SIG-M5 (cell line): ENCODE measurements at places on chromosomes 12 and 14.

DNA sequence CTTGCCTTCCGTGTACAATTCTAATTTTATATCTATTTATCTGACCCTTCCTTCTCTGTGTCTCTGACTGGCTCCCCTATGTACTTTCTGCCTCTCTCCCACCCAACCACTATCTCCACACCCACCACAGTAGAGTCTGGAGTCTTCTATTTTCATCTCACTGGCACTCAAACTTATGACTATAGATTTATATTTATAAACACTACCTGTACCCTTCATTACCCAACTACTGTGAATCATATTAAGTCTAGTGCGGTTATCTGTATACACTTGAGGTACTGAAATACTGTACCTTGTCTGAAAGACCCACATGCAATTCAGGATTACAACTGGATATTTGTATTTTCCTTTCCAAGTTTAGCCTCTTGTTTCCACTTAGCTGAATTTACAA lies 36.1 kb downstream of the ATP2B1 start:
- no peak for DNase-seq

DNA sequence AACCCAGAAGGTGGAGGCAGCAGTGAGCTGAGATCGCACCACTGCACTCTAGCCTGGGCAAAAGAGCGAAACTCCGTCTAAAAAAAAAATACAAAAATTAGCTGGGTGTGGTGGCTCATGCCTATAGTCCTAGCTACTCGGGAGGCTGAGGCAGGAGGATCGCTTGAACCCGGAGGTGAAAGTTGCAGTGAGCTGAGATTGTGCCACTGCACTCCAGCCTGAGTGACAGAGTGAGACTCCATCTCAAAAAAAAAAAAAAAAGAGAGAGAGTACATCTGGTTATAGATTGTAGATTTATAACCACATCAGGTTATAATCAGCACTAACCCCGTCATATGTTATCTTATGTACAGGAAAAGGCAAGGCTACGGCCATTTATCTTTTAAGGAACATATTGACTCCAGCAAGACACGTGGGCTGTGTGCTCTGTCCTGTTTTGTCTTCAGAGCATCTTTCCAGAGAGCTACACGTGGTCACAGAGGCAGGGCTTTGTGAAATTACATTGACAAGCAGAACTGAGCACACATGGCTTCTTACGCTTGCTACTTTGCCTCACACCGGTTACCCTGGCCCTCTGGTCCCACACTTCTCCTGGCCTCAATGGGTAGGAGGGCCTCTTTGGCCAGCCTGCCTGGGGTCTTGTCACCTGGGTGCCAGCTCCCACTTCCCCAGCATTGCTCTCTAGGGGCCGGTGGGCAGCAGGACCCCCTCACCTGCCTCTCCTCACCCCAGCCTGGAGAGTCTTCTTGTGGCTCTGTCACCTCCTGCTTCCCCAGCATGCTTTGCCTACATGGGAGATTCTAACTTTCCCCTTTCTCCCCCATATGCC lies 6.8 kb upstream of the DYNC1H1 start:
- no peak for DNase-seq

GRCh38 chr14:33475623-33476022 lies 475.3 kb downstream of the EGLN3 start:
- DNase-seq = no peak

DNA sequence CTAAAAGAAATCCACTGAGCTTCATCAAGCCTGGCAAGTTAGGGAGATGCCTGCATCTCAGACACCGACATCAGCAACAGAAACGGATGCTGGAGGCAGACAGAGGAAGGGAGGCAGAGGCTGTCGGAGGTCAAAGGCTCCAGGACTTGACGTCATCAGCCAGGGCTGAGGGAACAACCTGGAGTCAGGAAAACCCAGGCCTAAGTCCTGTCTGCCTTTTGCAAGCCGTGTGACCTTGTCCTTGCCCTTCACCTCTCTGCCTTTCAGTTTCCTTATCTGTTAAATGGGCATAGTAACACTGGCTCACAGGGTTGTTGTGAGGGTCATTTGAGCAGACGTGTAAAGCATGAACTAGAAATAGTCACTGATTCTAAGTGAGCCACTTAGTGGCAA lies 194.2 kb downstream of the BCL11B start:
- DNase-seq = no peak

GRCh38 chr12:128930606-128931005 lies 77.3 kb downstream of the GLT1D1 start:
- DNase-seq = no peak

- DNase-seq = no peak
These were observed 12.3 kb upstream of the PARP11 start for GRCh38 chr12:3885277-3886094.

GRCh38 chr12:86256163-86256562 lies at the start of gene MGAT4C:
MGAT4C (minus strand) TSS chr12:86256391.
- no peak for DNase-seq

- DNase-seq = no peak
These were observed 22.4 kb downstream of the ANKRD9 start for GRCh38 chr14:102487204-102487577.

GRCh38 chr14:100147181-100147631 lies 12.2 kb downstream of the DEGS2 start:
- no peak for DNase-seq

GRCh38 chr14:95480887-95481226 lies 35.6 kb downstream of the SYNE3 start:
- DNase-seq = no peak

GRCh38 chr14:22448035-22448904 lies 140.8 kb downstream of the DAD1 start:
- no peak for DNase-seq

DNA sequence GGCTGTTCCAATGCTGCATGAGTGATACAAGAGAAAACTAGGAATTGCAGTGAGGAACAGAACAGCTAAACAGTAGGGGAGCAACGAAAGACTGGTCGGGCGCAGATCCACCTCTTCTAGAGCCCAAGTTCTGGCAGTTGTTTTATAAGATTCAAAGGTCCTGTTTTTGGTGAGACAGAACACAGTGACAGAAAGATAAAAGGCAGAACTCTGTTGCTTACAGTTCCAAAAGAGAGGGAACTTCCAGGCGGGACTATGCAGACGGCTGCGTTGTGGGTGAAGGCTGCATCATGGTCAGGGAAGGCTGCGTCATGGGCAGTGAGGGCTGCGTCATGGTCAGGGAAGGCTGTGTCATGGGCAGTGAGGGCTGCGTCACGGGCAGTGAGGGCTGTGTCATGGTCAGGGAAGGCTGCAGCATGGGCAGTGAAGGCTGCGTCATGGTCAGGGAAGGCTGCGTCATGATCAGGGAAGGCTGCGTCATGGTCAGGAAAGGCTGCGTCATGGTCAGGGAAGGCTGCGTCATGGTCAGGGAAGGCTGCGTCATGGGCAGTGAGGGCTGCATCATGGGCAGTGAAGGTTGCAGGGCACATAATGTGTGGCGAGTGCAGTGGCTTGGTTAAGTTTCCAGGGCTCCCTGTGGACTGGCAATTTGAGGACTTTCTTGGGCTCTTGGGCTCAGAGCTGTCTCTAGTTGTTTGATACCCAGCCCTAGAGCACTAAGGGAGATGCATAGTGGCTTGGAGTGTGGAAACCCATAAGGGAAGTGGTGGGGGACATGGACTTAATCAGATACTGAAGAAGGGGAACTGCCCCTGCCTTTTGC lies 619.9 kb downstream of the AACS start:
- DNase-seq = no peak

DNA sequence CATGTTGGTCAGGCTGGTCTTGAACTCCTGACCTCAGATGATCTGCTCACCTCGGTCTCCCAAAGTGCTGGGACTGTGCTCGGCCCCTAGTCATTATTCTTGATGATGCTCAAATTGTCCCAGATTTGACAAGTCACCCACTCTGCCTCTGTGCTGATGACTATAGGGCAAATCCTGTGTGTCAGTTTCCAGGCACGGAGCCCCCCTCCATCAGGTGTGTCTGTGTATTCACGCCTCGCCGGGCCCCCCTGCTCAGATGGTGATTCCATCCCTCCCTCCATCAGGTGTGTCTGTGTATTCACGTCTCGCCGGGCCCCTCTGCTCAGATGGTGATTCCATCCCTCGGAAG lies 4.3 kb upstream of the GPR132 start:
- DNase-seq = no peak

DNA sequence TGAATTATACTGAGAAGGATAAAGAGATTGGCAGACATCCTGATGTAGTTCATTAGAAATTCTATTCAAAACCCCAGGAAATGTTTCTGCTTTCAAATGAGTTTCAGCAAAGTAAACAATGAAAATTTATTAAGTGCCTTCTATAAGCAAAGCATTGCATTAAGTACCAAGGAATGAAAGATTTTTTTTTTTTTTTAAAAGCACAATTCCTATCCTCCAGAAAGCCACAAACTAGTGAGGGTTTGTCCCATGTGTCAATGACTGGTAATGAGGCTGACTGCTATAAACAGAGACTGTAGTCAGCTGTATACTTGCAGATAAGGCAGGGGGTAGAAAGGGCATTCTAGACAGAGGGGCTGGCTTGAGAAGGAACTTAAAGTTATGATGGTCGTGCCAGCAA lies 6.7 kb downstream of the ANO4 start:
- DNase-seq = no peak

DNA sequence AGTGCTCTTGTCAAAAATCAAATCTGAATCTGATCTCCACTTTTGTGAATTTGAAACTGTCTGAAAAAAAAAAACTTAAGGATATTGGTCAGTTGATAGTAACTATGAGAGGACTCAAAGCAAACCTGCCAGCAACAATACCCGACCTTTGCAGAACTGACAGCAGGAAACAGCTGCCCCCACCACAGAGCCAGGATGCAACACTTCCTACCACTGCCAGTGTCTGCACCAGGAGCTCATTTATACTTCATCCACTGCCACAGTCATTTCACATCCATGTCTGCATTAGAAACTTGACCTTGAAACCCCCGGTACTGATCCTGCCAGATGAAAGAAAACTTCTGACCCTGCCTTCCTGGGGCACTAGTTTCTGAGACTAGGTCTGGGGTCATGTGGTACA lies 27.4 kb upstream of the RXYLT1 start:
- DNase-seq = no peak

DNA sequence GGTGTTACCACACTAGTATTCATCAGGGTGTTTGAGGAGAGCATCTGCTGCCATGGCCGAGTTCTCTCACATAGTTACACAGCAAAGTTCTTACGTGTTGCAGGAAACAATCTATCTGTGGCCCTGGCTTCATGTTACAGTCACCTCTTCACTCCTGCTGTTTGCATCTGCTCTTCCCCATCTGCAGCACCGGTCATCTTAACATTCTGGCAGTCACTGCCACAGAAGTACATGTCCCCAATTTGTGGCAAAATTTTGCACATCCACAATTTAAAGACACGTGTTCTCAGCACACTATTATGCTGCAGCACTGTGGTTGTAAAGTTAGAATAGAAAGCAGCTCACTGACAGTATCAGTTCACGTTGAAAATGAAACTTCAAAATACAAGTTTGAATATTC lies 23.2 kb downstream of the MAPK1IP1L start:
- DNase-seq = no peak

DNA sequence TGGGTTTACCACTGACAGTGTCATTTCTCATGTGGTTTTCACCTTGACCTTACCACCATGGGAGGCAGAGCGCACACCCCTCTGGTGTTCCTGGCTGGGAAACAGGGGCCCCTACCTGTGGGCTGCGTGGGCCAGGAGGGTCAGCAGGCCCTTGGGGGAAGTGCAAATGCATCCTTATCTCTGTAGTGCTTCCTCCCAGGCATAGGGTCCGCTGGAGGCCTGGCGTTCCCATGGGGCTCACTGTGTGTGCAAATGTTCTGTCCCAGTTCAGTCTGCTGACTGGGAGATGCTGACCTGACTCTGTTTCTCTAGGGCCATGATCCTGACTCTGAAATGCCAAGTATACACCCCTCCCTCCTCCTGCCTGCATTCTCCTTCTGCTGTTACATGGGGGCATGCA lies 81.3 kb downstream of the SLC25A47 start:
- no peak for DNase-seq

GRCh38 chr12:131507881-131508280 lies 203.0 kb upstream of the SFSWAP start:
- DNase-seq = no peak

DNA sequence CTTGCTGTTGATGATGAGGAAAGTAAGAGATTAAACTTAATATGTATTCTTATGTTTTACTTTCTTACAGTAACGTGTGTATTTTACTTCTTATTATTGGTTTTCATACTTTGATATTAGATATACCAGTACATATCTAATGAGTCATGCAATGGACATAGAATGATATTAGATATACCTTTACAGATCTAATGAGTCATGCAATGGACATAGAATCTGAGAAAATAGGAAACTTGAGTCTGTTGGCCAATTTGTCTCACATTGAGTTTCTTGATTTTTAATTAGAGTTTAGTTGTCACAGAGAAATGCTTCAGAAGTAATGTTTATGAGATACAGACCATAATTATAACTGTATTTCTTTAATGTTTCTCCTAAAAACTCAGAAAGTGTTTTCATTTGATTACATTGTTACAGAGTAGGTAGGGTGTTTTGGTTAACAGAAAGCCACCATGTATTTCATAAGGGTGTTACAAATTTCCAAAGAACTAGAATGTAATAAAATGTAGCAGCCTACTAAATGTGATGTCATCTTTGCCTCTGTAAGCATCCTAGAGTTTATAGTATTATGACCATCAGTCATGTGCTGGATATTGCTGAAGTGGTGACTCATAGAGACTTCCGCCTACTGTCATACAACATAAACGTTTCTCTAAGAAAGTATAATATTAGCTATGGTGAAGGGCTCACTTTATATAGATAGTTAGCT lies 3.0 kb downstream of the GAS2L3 start:
- no peak for DNase-seq

DNA sequence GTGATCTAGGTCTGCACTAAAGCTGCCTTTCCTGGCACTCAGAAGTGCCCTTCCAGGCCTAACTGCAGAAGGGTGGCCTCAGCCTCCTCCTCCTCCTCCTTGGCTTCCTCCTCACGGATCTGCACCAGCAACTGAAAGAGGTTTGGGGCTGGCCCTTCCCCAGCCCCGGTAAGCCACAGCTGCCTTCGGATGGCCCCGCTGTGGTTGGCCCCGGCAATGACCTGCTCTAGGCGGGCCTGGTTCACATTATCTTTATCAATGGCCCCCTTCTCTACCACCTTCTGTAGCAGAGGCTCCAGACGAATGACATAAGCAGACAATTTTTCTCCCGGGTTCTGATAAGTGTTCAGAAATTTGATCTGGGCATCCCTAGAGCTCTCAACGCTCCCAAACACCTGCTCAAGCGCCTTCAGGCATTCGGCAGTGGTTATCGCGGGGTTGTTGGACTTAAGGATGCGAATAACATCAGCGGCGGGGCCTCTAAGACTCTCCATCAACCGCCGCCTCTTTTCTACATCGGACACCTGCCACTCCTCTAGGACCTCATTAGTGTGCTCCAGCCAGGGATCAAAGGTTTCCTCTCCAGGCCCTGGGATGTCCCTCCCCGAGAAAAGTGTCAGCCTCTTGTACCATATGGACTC lies 1.5 kb downstream of the PNMA1 start:
- no peak for DNase-seq

GRCh38 chr14:51576879-51577278 lies 74.8 kb upstream of the FRMD6 start:
- no peak for DNase-seq
